ENCODE measurements at places on chromosomes 5 and 9.

DNA sequence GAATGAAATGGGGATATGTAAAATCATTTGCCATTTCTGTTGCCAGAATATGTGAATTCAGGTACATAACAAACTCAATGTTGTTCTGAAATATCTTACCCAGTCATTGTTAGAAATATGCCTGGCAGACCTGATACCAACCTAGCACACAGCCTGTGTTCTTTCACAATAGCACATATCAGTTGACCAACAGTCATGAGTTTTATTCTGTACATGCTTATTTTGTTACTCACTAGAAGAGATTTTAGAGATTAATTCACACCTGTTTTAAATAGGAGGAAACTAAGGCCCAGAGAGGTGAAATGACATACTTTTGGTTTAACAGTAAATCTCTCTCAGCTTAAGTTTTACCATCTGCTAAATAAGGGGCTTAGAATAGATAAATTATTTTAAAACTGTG is 8.4 kb upstream of the PPP1R2B start:
- DNase-seq: no peak

GRCh38 chr9:88383176-88383575 is 5.1 kb upstream of the SPIN1 start:
- DNase-seq: no peak

DNA sequence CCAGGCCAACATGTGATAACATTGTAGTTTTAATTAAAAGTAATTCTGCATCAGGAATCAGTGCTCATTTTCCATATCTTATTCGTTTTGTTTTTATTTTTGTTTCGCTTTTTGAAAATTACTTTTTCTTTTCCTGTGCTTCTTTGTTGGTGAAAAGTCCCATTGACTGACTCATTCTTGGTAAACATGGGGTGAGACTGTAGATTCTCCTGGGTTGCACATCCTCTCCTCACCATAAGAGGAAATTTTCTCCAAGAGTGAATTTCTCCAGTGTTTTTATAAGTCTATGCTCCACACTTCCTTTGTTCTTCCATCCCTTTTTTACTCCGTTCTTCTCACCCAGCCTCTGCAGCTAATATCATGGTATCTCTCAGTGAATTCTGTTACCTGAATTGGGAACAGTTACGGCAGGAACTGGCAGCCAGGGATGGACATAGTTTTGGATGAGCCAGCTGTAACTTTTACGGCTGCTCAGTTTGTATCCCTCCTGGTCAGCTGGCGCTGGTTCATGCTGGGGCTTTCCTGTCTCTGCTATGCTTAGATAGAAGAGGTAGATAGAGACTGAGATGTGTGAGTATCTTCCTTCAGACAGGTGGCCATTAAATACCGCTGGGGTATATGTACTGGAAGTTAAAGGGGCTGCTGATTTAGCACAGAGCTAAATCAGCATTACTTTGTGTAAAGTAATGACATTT is 80.0 kb downstream of the MAN2A1 start:
- no peak for DNase-seq

GRCh38 chr5:169628892-169629291 is 8.2 kb upstream of the DOCK2 start:
- no peak for DNase-seq

DNA sequence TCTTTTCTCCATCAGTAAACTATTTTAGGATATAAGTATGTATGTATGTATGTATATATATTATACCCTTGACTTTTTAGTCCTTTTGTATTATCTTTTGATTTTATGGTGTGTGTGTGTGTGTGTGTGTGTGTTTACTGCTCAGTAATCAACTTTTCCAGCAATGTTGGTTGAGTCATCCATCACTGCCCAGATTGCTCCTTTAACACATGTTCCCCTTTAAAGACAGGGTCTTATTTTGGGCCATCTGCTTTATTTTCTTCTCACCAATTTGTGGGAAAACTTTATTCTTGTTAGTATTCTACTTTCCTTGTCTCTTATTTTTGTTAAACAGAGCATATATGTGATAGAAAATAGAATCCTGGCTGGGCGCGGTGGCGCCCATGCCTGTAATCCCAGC is 28.1 kb downstream of the ANKRD33B start:
- no peak for DNase-seq

DNA sequence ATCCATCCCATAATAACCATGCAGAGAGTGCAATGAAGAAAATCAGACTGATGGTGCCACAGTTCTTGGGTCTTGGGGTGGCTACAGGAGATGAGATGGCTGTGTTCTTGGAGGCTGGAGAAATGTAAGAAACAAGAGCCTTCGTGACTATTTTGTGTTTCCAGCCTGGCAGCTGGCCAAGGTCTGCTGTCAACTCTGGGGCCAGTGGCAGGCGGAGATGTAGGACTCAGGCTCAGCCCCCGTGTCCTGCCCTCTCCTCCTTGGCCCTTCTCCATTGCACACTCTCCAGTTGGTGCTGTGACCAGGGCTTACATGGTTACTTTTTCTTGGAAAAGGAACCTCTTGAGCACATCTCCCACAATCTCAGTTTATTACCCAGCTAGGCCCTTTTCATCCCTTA is 235.4 kb downstream of the DMRT2 start:
- no peak for DNase-seq

GRCh38 chr5:158920736-158921135 is 179.0 kb downstream of the EBF1 start:
- DNase-seq: no peak
